G401 (cell line): ENCODE measurements at places on chromosomes 16 and 17. TPM values are rescaled to one million over a fixed set of nuclear protein-coding genes. Genes with fewer than 3 reads are reported as not detected.

- DNase-seq: no peak
Observed at GRCh38 chr16:59355704-59356103, 621.6 kb upstream of the GOT2 start.

- DNase-seq: no peak
Observed at GRCh38 chr17:78058001-78058400, 70.6 kb downstream of the TMC6 start.

AXIN2 gene
- 6.3 and 8.6 TPM in 2 replicates for total RNA-seq

TPSG1 gene
- total RNA-seq: not detected in 2 replicates

BEAN1 gene
- total RNA-seq: not detected in 2 replicates

DNA sequence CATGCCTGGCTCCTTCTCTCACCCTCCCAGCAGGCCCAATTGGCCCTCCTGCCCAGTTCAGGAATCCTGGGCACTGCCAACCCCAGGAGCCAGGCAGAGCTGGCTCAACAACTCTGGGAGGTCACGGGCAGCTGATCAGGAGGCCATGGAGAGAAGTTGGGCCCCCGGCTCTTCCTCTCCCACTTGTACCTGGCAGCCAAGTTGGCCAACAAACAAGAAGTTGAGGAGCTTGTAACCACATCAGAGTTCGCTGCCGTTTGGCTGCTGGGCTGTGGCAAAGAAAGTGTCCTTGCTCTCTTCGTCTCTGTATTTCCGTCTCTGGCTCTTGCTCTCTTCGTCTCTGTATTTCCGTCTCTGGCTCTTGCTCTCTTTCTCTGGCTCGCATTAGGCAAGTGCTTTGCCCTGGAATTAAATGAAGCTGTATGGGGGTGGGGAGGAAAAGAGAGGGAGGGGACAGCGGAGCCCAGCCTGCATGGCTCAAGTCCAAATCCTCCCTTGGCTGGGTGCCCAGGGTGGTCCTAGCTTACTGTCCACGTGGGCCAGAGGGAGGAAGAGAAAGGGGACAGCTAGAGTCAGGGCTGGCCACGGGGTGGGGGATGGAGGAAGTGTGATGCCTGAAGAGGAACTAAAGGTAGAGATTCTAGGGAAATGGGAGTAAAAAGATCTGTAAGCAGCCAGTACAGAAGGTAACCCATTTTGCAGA lies 7.8 kb upstream of the TMEM132E start:
- DNase-seq: no peak

GRCh38 chr16:56203052-56203451 lies 11.8 kb downstream of the GNAO1 start:
- DNase-seq: no peak

- DNase-seq: no peak
Observed at GRCh38 chr17:8696906-8697305, 47.7 kb downstream of the CCDC42 start.

DNA sequence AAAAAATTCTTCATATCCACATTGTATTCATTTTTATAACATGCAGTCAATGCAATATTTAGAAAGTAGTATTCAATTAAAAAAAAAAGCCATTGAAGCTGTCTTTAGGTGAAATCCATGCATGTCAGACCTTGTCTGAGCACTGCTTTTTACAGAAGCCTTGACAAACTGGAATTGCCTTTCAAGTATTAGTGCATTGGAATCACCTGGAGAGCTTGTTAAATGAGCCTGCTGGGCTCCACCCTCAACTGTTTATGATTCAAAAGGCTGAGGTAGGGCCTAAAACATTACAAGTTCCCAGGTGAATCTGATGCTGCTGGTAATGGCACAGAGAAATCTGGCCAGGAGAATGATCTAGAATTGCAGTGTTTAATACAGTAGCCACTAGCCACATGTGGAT lies 85.8 kb downstream of the HIC1 start:
- no peak for DNase-seq

- DNase-seq: no peak
Observed at GRCh38 chr17:8140065-8141029, 11.9 kb downstream of the PER1 start.

- no peak for DNase-seq
Observed at GRCh38 chr16:29316761-29317183, 89.7 kb downstream of the NPIPB11 start.

TRPV2 gene
- 41.8 and 47.6 TPM in 2 replicates for total RNA-seq

DNA sequence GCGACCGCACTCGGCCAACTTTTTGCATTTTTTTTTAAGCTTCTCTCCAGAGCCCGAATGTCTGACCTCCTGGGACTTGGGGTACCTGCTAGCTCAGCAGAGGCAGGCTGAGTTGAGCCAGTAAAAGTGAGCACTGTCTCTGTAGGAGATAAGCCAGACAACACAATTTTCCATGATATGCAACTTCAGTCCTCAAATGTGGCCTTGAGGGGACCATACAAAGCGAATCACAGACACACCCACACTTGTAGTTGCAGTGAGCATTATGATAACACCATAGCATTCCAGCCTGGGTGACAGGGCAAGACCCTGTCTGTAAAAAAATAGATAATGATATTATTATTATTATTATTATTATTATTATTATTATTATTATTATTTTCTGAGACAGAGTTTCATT lies 2.6 kb downstream of the DPEP2 start:
- DNase-seq: no peak

GRCh38 chr16:12294471-12294870 lies 317.9 kb downstream of the SNX29 start:
- DNase-seq: no peak

- peak; percentile 30 for DNase-seq
Observed at GRCh38 chr16:86554599-86554916, 477 bp downstream of the MTHFSD start.

GRCh38 chr16:49786926-49787557 lies 68.9 kb downstream of the ZNF423 start:
- DNase-seq: no peak

DNA sequence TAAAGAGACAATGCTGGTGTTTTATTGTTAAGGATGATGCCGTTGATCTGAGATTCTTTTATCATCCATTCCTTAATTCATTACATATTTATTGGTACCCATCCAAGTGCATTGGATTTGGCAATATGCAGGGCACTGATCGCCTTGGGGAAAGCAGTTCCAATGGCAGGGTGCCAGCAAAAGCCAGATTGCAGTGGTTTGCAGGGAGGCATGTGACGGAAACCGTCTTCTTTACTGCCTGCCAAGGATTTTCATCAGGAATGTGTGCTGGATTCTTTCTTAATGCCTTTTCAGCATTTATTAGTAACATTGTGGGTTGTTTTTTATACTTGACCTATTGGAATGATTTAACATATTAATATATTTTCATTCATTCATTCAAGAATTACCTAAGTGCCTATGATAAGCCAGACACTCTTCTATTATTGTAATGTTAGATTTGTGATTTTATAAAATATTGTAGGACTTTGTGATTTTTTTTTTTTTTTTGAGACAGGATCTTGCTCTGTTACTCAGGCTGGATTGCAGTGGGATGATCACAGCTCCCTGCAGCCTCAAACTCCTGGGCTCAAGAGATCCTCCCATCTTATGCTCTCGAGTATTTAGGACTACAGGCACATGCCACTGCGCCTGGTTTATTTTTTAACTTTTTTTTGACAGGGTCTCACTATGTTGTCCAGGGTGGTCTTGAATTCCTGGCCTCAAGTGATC lies 93.4 kb upstream of the TNRC6A start:
- DNase-seq: peak; percentile 88

DNA sequence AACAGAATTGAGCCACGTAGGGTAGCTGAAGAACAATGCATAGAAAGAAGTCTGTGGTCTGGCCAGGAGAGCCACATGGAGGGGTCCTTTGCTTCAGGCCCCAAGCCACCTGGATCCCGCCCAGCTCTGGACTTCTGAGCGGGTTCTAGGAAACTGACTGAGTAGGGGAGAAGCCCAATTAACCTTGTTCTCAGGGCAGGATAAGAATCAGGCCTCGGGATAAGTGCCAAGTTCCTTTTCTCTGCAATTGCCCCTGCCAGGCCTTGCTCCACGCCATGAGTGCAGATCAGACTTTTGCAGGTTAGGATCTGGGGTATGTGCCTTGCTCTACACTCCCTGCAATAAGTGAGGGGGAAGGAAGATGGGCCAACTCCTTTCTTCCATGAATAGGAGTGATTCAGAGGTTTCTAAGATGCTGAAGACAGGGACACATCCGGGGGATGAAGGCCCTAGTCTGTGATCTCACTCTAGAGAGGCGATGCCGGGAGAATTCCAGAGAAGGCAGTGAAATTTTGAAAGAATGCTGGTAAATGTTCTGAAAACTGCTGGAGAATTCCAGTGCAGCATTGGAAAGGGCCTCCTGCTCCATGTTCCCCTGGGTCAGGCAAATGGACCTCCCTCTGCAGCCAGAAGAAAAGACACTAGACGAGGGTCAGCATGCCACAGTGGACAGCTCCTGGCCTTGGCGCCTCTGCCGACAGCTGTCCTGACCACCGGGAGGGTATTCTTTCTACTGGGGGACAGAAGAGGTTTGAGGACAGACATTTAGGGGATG lies 5.8 kb downstream of the NEUROD2 start:
- peak; percentile 64 for DNase-seq

DNA sequence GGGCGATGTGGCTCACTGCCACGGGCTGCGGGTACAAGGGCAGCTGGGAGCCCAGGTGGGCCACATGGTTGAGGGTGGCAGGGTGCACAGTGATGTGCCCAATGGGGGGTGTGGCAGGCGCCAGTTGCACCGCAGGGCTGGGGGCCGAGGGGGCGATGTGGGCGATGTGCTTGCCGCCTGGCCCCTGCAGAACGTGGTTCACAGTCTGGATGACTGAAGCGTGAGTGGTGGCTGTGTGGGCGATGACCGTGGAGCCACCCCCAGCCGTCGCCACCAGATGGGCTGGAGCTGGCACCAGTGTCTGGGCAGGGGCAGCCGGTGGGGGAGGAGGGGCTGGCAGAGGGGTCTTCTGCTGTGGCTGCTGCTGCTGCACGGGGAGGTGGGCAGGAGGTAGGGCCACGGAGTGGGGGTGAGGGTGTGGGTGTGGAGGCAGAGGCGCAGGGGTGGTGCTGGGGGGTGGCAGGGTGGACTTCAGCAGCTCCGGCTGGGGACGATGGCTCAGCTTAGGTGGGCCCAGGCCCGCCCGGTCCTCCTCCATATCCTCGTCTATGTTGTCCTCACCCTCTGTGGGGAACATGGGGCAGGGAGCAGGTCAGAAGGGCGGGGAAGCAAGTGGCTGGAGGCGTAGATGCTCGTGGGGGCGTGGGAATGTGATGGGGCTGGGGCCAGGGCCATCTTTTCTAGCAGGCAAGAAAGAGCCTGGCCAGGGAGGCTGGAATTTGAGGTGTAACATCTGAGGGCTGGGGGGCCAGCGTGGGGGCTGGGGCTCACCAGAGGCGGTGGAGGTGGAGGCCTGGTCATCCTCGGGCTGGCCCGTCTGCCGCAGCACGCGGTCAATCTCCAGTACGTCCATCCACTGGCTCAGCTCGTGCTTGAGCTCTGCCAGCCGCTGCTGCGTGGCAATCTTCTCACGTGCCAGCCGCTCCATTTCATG lies 13.5 kb downstream of the MNT start:
- DNase-seq: no peak

DNA sequence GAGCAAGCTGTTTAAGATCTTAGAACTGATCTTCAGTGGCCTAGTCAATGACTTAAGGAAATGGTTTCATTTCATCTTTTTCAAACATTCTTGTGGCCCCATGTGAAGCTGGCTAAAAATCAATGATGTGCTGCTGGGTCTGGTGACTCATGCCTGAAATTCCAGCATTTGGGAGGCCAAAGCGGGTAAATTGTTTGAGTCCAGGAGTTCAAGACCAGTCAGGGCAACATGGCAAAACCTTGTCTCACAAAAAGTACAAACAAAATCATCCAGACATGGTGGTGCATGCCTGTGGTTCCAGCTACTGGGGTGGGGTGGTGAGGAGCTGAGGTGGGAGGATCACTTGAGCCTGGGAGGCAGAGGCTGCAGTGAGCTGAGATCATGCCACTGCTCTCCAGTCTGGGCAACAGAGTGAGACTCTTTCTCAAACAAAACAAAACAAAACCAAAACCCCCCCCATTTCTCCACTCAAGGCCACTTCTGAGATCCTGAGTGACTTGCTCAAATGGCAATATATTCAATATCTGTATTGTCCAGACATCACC lies 17.4 kb upstream of the COL1A1 start:
- DNase-seq: no peak

DNA sequence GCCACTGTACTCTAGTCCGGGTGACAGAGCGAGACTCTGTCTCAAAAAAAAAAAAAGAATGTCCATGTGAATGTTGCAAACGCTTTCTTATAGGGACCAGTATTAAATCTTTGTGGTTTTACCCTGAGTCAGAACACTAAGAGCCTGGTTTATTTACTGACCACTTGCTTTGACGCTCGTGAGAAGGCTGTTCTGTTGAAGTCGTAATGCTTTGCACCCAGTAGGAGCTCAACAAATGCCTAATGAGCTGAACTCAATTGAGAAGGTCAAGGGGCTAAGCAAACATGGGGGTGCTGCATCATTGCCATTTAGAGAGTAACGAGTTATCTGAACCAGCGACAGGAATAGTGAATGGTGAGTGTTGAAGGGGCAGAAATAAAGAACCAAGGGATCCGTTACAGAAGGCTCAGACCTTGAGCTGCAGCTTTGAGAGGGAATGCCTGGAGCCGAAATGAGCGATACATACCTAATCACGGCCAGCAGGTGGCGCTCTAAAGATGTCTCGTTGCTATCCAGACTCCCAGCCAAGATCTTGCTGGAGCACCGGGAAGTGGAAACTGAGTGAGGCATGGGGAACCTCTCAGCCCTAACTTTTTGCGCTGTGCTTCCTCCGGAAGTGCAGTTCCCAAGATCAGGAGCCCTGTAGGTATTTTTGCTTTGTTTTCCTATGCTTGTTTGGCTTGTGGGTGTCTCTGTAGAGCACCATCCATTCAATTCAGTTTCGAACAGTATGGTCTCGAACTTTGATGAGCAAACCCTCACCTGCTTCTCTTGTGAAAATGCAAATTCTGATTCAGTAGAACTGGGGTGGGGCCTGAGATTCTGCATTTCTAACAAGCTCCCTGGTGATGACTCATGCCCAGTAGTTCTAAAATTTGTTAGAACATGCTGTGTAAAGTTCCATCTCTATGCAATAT lies 12.6 kb upstream of the RNF222 start:
- DNase-seq: peak; percentile 91

PRSS36 gene
- 0.06 TPM in 1 of 2 replicates, not detected in the other for total RNA-seq

DNA sequence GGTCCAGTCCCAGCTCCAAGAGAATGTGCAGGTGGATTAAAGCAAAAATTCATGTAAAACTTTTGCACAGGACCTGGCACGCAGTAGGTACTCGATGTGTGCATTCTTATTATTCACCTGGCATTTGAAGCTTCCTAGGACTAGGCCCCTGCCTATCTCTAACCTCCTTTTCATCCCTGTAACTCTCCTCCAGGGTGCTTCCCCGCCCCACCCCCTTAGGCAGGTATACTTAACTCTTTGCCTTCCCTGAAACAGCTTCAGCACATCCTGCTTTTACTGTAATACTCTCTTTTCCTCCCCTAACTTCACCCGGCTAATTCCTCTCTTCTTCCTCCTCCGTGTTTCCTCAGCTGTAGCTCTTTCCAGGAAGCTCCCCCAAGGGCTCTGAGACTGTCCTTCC lies 54.8 kb downstream of the CDK5R1 start:
- no peak for DNase-seq
